ENCODE measurements at places on chromosomes 12 and 14.

GRCh38 chr12:16857456-16857923, 251.5 kb upstream of the LMO3 start:
- H3K4me3 ChIP-seq, result no peak overlapping the region
- H3K27ac ChIP-seq, result no peak overlapping the region
- H3K36me3 ChIP-seq, result no peaks in the 10 kb centered on the region
- no peak for DNase-seq

GRCh38 chr14:22266683-22267082, 322.3 kb downstream of the DAD1 start:
- no peak overlapping the region for H3K4me3 ChIP-seq
- no peak for DNase-seq
- no peaks in the 10 kb centered on the region for H3K36me3 ChIP-seq
- H3K27ac ChIP-seq, result no peak overlapping the region
- H3K4me1 ChIP-seq, result peaks cover 5% of the 10 kb centered on the region

DNA sequence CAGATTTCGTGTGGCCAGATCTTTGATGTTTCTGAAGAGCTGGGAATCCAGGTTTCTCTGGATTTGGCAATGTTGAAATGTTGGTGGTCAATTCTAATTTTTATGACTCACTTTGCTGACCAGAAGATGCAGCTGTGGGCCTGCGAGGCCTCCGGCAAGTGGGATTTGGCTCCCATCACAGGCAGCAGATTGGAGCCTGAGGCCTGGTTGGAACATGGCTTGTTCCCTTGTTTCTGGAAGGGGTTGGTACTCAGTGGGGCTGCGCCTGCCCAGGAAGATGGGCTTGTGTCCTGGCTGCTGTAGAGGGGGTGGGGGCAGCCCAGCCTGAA, 23.1 kb downstream of the FBRSL1 start:
- peaks cover 20% of the 10 kb centered on the region for H3K36me3 ChIP-seq
- peaks cover 7% of the 10 kb centered on the region for H3K4me1 ChIP-seq
- no peak overlapping the region for H3K4me3 ChIP-seq
- H3K27me3 ChIP-seq, result no peaks in the 10 kb centered on the region
- peak overlapping the region; percentile 62 for H3K27ac ChIP-seq
- DNase-seq, result no peak

DNA sequence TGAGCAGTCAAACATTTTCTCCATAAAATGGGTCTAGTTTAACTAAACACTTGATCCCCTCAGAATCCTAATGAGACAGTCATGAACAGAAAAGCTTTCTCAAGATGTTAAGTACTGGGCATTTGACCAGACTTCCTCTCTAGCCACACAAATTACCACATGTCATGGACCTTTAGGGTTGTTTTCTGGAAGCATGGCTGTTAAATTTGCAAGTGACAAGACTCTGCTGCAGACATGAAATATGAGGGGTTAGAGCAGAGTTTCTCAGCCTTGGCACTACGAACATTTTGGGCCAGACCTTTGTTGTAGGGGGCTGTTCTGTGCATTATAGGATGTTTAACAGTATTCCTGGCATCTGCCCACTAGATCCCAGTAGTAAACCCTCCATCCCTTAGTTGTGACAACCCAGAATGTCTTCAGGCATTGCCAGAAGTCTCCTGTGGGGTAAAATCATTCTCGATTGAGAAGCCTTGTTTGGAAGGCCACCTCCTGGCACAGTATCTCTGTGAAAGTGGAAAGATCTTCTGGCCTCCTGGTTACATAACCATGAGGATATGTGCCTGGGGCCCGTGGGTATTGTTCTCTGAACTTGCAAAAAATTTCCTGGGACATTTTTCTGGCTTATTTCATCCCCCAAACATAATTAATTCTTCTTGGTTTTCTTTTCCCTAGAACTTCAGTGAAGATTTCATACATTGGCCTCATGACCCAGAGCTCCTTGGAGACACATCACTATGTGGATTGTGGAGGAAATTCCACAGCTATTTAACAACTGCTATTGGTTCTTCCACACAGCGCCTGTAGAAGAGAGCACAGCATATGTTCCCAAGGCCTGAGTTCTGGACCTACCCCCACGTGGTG, 4.3 kb downstream of the TMEM106C start:
- H3K4me1 ChIP-seq, result peaks cover 38% of the 10 kb centered on the region
- no peaks in the 10 kb centered on the region for H3K27me3 ChIP-seq
- no peak for DNase-seq
- no peak overlapping the region for H3K4me3 ChIP-seq

DNA sequence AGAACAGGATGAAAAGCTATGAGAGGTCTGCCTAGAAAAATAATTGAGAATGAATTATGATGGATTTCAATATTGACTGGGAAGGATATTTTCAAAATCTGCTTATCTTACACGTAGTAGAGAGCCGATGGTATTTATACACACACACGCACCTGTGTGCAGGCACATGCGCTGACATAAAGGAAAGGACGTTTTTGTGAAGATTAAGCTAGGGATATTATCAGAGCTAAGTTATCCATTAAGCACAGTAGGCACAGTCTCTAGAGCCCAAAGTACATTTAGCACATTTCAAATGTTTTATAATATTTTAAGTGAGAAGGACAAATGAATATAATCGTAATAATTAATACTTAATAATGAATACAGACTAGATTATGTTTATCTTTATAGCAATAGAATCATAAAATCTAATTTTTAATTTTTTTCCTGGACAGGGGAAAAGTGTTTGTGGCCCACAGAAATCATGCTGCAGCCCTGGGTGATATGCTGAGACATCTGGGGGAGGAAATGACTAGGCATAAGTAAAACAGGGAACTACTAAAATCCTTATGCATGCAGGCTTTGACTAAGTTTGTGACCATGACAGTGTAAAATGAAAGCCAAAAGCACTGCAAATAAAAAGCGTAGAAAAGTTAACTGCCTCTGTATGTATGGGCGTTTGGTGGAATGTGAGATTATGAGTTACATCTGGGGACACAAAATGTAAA, 146.1 kb downstream of the KITLG start:
- H3K36me3 ChIP-seq, result no peaks in the 10 kb centered on the region
- H3K27me3 ChIP-seq, result no peaks in the 10 kb centered on the region
- DNase-seq, result no peak
- H3K4me1 ChIP-seq, result no peaks in the 10 kb centered on the region
